Chondrocyte (in vitro differentiated cells): ENCODE measurements at places on chromosomes 6 and 20. TPM values are rescaled to one million over a fixed set of nuclear protein-coding genes. Genes with fewer than 3 reads are reported as not detected.

The GTPBP2 gene
- total RNA-seq, result 49.5 to 131 TPM (median 126 TPM) in 3 replicates

- H3K36me3 ChIP-seq, result no peaks in the 10 kb centered on the region
- DNase-seq, result no peak
- no peak overlapping the region for H3K27ac ChIP-seq
- no peaks in the 10 kb centered on the region for H3K27me3 ChIP-seq
Observed at GRCh38 chr6:139600919-139601475, 226.5 kb upstream of the CITED2 start.

- no peak overlapping the region for H3K4me3 ChIP-seq
- DNase-seq, result no peak
- no peak overlapping the region for H3K27ac ChIP-seq
- peaks cover 30% of the 10 kb centered on the region for H3K4me1 ChIP-seq
- H3K36me3 ChIP-seq, result no peaks in the 10 kb centered on the region
Observed at GRCh38 chr6:16803294-16804200, 42.3 kb upstream of the ATXN1 start.

GRCh38 chr20:32544260-32544722, 40.8 kb downstream of the NOL4L start:
- peaks cover 61% of the 10 kb centered on the region for H3K4me1 ChIP-seq
- H3K36me3 ChIP-seq, result peaks cover 2% of the 10 kb centered on the region
- no peaks in the 10 kb centered on the region for H3K27me3 ChIP-seq
- H3K4me3 ChIP-seq, result no peak overlapping the region

DNA sequence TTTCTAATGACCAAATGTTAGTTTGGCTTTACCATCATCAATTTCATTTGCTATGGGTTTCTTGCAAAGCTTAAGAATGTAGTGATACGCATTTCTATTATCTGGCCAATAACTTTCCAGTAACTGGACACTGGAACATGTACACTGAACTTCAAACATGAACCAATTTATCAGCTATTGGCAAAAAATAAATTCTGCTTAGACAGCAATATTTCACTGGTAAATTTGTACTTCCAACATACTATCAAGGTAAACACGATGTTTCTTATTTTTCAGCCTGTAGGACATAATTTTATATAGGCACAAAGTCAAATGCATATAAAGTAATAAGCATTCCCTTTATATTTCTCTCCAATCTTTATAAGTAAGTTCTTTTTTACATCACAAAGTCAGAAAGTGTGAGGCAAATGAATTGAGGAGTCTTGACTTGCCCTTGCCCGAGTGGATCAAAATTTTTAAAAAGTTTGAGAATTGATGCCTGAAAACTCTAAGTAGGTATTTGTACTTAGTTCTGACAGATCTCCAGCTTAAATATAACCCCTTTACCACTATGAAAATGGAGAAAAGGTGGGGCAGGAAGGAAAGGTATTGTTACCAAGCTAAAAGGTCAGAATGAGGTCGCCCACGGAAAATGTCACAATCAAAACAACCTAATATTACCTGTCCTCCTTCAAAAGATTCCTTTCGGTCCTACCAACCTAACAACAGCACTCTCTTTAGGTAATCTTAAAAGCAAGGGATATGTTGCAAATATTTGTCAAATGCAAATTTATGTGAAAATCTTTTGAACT, 41.3 kb downstream of the STK38 start:
- H3K4me1 ChIP-seq, result peaks cover 18% of the 10 kb centered on the region
- no peak overlapping the region for H3K27ac ChIP-seq
- peaks cover 19% of the 10 kb centered on the region for H3K36me3 ChIP-seq
- no peak overlapping the region for H3K4me3 ChIP-seq
- no peak for DNase-seq

DNA sequence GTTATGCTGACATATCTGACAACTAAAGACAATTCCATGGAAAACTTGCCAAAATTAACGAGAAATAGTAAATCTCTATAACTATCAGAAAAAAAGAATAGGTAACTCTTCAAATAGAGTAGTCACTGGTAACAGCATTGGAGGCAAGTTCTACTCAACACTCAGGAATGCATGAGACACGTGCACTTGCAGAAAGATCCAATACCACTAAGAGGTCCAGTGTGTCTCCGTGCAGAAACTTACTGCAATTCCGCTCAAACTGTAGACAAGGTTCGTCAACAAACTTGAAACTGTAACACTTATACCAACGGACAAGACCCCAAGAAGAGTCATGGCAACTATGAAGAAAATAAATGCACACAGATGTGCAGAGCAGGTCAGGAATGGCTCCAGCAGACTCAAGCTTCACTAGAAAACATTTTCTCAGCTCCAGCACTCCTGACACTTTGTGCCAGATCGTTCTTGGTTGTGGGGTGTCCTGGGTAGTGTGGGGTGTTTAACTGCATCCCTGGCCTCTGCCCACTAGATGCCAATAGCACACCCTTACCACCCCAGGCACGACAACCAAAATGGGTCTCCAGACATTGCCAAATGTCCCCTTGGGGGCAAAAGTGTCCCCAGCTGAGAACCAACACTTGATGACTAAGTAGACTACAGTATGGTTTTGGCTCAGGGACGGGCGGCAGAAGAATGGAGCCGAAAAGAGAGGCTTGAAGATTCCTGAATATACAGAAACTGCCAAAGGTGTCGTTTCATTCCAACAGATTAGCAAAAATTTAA, 134.8 kb downstream of the DTNBP1 start:
- H3K36me3 ChIP-seq, result peaks cover 37% of the 10 kb centered on the region
- no peak overlapping the region for H3K4me3 ChIP-seq
- H3K27ac ChIP-seq, result no peak overlapping the region
- no peaks in the 10 kb centered on the region for H3K4me1 ChIP-seq
- no peak for DNase-seq
- H3K27me3 ChIP-seq, result no peaks in the 10 kb centered on the region
